ENCODE measurements at places on chromosomes 5 and 9.
A peak's percentile ranks its signal among the peaks of the same experiment; 100 is the strongest.

GRCh38 chr9:115202960-115203751 is 85.2 kb upstream of the TNC start:
- peak; percentile 29 for DNase-seq

- DNase-seq, result peak; percentile 71
Measured at GRCh38 chr5:112239996-112240395, 179.1 kb downstream of the EPB41L4A start.

- DNase-seq, result no peak
Measured at GRCh38 chr5:147779694-147780093, 2.8 kb downstream of the JAKMIP2 start.

GRCh38 chr9:136644343-136644592 is 18.4 kb upstream of the EGFL7 start:
- DNase-seq, result peak; percentile 74

DNA sequence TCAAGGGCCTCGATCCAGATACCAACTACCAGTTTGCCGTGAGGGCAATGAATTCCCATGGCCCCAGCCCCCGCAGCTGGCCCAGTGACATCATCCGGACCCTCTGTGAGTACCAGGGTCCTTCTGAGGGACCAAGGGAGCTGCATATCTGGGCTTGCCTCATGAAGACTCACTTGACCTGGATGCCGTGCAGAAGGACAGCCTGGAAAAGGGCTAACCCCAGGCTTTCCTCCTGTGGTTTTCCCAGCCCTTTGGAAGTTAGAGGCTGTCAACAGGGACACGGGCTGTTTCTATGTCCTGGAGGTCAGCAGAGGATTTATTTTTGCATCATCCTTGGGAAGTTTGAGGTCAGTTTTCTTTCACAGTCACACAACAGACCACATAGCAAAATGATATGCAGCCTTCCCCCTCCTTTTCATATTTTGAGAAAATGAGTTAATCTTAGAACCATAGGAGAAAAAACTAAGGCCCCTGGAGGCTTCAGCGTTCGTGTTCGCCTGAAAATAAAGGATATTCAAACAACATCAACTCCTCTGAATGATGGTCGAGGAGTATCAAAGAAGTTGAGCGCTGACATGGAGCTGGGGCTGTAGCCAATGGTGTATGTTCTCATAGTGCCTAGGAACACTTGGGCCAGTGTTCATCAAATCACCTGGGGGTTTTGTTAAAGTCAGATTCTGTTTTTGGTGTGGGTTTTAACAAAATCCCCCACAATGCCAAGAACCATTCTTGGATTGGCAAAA is 112.2 kb downstream of the EGFLAM start:
- no peak for DNase-seq
